ENCODE measurements at places on chromosomes 7 and 10. TPM values are rescaled to one million over a fixed set of nuclear protein-coding genes. Genes with fewer than 3 reads are reported as not detected.
A peak's percentile ranks its signal among the peaks of the same experiment; 100 is the strongest.

The AGAP4 gene
- total RNA-seq, result 31.3 TPM

The HOXA2 gene
- not detected for total RNA-seq

GRCh38 chr7:7681191-7681935, 37.0 kb downstream of the RPA3 start:
- no peak overlapping the region for H3K27ac ChIP-seq
- DNase-seq, result peak; percentile 49
- H3K4me1 ChIP-seq, result no peaks in the 10 kb centered on the region
- H3K27me3 ChIP-seq, result no peaks in the 10 kb centered on the region

DNA sequence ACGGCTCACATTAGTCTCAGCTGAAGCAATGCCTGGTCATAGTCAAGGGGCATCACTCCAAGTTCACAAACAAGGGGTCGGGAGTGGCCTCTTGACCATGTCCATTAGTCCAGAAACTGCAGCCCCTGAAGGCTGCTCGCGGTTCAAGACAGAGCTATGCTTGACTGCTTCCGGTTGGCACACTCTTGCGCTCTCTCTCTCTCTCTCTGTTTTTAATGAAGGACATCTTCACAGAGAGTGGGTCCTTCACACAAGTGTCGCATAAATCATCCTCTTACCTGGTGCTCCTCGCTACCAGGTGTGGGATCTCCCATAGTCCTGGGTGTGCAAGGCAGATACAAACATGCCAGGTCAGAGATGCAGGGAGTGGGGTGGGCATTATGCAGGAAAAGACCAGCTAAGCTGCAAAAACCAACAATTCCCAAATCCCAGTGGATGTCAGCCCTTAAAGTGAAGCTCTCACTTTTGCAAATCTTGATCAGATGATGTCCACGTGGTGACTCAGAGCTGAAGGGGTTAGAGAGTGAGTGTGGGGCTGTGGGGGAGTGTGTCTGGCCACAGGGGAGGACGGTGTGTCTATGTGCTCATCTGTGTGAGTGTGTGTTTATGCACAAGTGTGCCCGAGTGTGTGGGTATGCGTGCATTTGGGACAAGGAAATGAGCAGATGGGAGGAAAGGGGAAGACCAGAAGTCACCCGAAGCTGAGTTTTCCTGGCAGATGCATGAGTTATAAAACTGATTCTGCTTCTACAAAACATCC, 83.7 kb upstream of the PPP2R2D start:
- H3K27ac ChIP-seq, result no peak overlapping the region
- H3K36me3 ChIP-seq, result no peaks in the 10 kb centered on the region
- DNase-seq, result no peak
- H3K27me3 ChIP-seq, result no peaks in the 10 kb centered on the region

DNA sequence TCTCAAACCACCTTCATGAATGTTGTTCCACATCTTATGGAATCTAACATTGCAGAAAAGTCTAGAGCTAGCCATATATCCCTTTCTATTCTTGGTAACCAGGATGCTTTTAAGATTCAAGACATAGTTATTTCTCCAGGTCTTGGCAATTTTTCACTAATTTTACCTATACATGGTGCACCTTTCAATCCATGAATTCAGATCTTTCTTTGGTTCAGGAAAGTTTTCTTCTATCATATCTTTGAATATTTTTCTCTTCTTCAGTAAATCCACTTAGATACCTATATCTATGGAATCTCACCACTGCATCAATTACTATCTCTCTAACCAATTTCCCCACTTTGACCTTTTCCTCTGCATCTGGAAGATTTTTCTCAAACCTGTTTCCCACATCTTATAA, 77.4 kb downstream of the PRLHR start:
- DNase-seq, result no peak
- no peak overlapping the region for H3K4me3 ChIP-seq
- no peaks in the 10 kb centered on the region for H3K4me1 ChIP-seq
- no peaks in the 10 kb centered on the region for H3K27me3 ChIP-seq
- H3K36me3 ChIP-seq, result no peaks in the 10 kb centered on the region

- H3K36me3 ChIP-seq, result no peaks in the 10 kb centered on the region
- H3K4me1 ChIP-seq, result no peaks in the 10 kb centered on the region
- no peak overlapping the region for H3K27ac ChIP-seq
- no peaks in the 10 kb centered on the region for H3K27me3 ChIP-seq
- no peak overlapping the region for H3K4me3 ChIP-seq
- no peak for DNase-seq
These were observed 52.4 kb downstream of the NPTX2 start for GRCh38 chr7:98669329-98670000.
